ENCODE measurements at places on chromosomes 13 and 19.
A peak's percentile ranks its signal among the peaks of the same experiment; 100 is the strongest.

- DNase-seq = no peak
Observed at GRCh38 chr13:109816808-109817203, 30.4 kb upstream of the IRS2 start.

DNA sequence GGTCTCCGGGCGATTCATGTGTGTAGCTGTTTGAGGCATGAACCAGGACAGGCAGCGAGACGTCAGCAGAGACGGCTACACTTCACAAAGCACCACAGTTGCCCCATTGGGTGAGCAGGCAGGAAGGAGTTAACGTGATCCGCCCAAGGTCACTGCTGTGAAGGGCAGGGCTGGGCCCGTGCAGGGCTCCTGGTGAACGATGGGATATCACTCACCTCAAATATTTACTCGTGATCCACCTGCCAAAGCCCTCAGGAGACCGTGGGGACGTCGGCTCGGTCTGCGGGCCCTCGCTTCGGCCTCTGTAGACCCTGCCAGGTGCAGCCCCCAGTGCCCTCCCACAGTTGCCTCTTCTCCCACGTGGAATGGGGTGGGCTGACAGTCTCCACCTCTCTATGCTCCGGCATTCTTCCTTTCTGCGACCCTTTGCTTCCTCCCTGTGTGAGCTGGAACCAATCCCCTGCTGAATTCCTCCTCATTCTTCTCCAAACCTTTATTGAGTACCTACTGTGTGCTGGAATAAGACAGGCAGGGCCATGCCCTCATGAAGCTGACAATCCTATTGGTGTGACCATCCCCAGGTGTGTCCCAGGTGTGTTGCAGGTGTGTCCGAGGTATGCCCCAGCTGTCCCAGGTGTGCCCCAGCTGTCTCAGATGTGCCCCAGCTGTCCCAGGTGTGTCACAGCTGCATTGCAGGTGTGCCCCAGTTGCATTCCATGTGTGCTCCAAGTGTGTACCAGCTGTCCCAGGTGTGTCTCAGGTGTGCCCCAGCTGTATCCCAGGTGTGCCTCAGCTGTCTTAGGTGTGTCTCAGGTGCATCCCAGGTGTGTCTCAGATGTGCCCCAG is 2.0 kb upstream of the GRK1 start:
- no peak for DNase-seq

GRCh38 chr19:54189145-54189734 is at the start of gene MBOAT7:
TSS of gene MBOAT7 (minus strand) at chr19:54189580. CDS start at chr19:54188508, 1,072 bp downstream.
- no peak for DNase-seq

- no peak for DNase-seq
Observed at GRCh38 chr13:104466016-104466415, 1399.8 kb upstream of the SLC10A2 start.

GRCh38 chr13:43979492-43979891 is 99.8 kb downstream of the LACC1 start:
- DNase-seq = no peak

GRCh38 chr13:113455384-113455783 is 2.1 kb upstream of the ADPRHL1 start:
- DNase-seq = no peak

- peak; percentile 84 for DNase-seq
Observed at GRCh38 chr19:56637976-56638555, 4.9 kb upstream of the SMIM17 start.

DNA sequence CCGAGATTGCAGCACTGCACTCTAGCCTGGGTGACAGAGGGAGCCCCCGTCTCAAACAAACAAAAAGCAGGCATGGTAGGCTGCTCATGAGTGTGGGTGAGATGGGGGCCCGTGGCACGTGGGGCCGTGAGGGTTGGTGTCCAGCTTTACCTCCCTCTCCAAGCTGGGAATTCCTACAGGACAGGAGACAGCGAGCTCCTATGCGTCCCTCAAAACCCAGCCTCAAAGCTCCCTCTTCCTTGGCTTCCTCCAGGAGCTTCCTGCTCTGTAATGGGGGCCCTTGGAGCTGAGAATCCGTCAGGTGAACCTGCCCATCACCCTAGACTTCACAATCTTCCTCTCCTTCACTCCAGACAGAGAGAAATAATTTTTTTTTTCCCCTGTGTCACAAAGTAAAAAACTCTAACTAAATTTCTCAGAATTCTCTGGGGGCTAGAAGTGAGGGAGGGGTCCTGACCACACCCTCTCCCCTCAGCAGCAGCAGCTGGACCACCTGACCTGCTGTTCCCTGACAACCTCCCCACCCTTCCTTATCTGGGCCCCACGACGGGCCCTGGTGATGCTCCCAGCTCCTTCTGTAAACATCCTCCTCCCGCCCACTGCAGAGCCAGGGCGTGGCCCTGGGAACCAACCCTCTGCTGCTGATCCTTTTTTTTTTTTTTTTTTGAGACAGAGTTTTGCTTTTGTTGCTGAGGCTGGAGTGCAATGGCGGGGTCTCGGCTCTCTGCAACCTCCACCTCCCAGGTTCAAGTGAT is 22.1 kb upstream of the WDR18 start:
- DNase-seq = no peak

DNA sequence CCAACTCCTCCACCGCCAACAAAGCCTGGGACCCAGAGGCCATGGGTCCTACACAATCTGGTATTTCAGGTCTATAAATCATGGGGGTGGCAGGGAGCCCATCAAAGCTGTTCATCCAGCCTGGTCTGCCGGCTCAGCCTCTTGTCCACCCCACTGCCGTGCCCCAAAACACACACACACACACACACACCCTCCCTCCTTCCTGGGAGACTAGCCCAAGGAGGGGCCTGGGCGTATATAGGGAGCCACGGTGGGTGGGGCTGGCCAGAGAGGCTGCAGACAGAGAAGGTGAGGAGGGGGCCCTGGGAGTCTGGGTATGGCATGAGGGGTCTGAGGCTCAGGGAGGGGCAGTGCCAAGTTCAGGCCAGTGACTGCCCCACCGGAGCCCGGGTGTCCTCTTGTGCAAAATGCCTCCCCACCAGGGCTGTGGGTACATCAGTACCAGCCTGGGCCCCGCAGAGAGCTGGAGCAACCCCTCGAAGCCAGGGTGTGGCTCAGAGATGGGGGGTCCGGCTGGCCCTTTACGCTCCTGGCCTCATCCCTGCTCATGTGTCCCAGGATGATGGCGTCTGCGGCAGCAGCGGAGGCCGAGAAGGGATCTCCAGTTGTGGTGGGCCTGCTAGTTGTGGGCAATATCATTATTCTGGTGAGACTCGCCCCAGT is at the start of gene UPK1A:
TSS of gene UPK1A (plus strand) at position 267 of the 663 bp plus-strand sequence. CDS start at position 563, 296 bp downstream.
- no peak for DNase-seq

DNA sequence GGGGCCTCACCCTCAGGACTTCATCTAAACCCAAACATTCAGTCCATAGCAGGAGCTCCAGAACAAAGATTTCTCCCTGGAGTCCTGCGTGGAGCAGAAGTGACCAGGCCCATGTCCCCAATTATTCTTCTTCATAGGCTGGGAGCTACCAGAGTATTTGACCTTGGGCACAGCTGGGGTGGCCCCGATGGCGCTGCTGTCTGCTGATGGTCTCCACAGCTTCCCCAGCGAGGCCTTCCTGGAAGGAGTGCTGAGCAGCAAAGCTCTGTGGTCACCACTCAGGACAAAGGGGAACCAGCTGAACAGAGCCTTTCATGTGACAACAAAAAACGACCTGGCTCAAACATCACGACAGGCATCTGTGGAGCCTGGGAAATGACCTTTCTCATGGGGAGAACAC is 62.7 kb upstream of the ARGLU1 start:
- no peak for DNase-seq

GRCh38 chr13:71417205-71417604 is 449.8 kb downstream of the DACH1 start:
- no peak for DNase-seq

Measured in HAP-1 (cell line).